ENCODE measurements at places on chromosomes 3 and 15. TPM values are rescaled to one million over a fixed set of nuclear protein-coding genes. Genes with fewer than 3 reads are reported as not detected.

GRCh38 chr15:67760901-67761300, 64.4 kb upstream of the SKOR1 start:
- DNase-seq, result no peak

DNA sequence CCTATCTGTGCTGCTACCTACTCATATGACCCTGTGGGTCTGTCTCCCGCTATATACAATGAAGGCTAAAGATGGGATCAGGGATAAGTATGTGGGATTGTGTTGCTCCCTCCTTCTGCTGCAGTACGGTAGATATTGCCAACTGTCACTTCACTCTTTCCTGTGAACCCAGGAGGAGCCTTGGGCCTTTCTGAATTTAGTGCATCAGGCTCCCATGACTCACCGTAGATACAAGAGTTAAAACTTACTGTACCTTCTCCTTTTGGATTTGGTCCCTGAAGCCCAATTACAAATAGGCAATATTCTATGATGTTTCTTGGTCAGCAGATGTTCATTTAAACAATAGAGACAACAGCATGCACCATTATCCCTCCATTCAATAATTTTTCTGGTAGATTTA, 27.4 kb downstream of the MITF start:
- no peak for DNase-seq

SPATA12 gene
- not detected for total RNA-seq

DNA sequence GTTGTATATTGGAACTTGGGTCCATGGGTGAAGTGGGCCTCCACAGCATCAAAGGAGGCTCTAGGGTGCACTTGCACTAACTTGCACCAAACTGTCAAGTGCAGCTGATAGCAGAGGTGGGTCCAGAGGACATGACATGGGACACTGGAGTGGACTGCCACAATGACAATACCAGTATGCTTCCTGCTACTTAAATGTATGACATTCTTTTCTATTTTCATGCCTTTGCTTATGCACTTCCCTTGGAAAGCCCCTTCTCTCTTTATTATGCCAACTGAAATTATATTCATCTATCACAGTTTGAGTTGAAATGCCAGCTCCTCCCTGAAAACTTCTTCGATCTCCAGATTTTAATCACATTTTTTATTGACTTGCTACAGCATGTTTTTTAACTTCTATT, 101.8 kb downstream of the CFAP20DC start:
- no peak for DNase-seq

- DNase-seq, result no peak
These were observed 203.5 kb downstream of the UBE2E2 start for GRCh38 chr3:23406601-23407000.

RTP3 gene
- total RNA-seq, result not detected

DNA sequence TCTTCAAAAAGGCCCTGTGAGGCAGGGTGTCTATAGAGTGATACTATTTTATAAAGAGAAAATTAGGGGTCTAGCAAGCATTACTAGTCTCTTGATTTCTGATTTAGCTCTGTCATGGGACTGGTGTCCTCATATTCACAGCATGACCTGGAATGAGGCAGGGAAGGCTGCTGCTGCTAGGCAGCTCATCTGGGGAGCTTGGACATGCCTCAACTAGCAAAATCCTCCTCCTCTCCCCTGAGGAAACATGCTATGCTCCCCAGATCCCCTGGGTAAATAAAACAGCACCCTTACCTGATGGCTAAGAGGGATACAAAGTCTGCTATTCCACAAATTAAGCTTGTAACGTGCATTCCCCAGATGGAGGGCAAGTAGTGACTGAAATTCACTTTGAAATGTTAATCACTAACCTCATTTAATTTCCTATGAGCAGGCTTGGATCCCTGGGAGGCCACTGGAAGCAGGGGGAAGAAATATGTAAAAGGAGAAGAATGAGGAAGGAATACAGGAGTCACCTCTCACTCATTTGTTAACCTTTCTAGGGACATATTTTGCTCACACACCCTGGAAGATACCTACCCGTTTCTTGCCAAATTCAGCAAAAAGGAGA, 709.4 kb downstream of the SQOR start:
- no peak for DNase-seq

- DNase-seq, result no peak
These were observed 4.8 kb upstream of the BCL6 start for GRCh38 chr3:187750006-187750512.

GRCh38 chr15:65423976-65424679, 1.4 kb upstream of the IGDCC4 start:
- DNase-seq, result no peak

GRCh38 chr15:83762367-83762766, 108.4 kb downstream of the ADAMTSL3 start:
- no peak for DNase-seq

GPR62 gene
- not detected for total RNA-seq

- peak; percentile 53 for DNase-seq
These were observed 94.3 kb downstream of the TBC1D2B start for GRCh38 chr15:77983091-77983707.

WNT7A gene
- 0.67 TPM for total RNA-seq

DNA sequence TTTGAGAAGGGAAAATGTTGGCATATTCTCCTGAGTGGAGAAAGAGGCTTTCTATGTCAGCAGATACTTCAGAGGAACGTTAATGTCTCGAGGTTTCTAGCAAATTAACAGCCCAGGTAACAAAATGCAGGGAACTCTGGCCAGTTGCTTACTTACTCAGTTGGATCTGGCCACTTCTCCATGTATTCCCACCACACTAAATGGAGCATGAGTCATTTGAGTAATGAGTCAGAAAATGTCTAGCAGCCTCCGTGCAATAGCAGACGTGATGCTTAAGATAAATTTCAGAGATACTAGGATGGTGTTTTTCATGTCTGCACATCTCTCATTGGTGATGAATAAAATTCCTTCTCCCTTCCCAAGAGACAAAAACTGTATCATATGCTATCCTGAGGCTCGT, 671.5 kb downstream of the FHIT start:
- no peak for DNase-seq

GRCh38 chr15:39099524-39099923, 481.4 kb upstream of the THBS1 start:
- no peak for DNase-seq

NBEAL2 gene
- total RNA-seq, result 241 TPM

- DNase-seq, result no peak
These were observed 26.7 kb downstream of the FAN1 start for GRCh38 chr15:30930422-30930821.

ATP10A gene
- 8.2 TPM for total RNA-seq

GRCh38 chr15:39580117-39580484, 778 bp upstream of the THBS1 start:
- DNase-seq, result peak; percentile 99

- no peak for DNase-seq
These were observed 73.4 kb downstream of the MME start for GRCh38 chr3:155153242-155154186.

KPNA1 gene
- total RNA-seq, result 41.3 TPM

DNA sequence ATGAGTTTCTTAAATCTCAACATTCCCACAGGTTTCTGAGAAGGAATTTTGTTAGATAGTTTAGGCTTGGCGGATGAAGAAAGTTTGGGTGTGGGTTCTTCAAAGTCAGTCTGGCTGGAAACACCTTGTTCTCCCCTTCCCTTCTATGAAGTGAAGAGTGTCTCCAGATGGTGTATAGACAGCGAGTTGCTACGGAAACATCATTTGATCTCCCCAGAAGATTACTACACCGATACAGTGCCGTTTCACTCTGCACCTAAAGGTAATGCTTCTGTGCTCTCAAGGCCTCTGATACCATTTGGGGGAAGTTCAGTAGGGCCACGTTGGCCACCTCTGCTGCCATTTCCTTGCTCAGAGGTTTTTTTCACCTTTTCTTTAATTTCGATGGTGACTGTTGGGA, 20.6 kb downstream of the DLEC1 start:
- no peak for DNase-seq

DNA sequence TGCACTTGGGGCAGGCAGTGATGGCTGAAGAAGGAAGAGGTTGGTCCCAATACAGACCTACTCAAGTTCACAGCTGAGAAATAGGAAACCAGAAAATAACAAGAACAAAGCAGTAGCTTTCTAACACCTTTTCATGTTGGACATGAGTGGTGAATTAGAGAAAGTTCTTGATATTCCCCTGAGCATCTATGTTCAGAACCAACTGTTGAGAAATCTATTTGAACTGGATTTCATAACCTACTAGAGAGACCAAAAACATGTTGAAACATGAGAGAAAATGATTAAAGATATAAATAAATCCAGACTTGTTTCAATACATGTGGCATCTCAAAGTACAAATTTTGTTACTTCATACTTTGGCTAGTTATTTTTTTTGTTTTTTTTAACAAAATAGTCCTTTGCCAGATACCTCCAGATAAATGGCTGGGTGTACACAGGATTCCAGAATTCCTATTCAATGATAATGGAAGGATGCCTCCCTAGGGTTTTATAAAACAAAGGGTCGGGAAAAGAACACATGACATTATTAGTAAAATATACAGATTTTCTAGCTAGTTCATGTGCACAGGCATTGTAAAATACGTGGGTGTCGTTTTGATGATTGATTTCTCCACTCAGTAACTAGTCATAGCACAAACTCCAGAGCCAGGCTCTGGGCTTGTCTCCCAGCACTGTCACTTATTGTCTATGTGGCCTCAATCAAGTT, 34.4 kb upstream of the TNFSF10 start:
- DNase-seq, result peak; percentile 65

MASP1 gene
- 16.7 TPM for total RNA-seq

ALDH1A2 gene
- 6.0 TPM for total RNA-seq

DNA sequence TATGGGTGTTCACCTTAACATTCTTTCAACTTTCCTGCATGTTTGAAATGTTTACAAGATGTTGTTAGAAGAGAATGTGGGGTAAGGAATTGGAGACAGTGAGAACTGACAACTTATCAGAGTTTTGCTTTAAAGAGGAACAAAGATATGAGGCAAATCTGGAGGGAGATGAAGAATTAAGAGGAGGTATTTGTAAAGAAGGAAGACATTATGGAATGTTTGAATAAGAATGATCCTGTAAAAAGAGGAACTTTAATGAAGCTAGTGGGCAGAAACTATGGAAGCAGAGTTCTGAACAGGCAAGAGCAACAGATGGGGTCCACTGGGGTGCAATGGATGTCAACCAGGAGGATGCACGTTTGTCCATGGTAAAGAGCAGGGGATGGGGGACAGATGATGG, 27.7 kb downstream of the PLD1 start:
- DNase-seq, result no peak

DNA sequence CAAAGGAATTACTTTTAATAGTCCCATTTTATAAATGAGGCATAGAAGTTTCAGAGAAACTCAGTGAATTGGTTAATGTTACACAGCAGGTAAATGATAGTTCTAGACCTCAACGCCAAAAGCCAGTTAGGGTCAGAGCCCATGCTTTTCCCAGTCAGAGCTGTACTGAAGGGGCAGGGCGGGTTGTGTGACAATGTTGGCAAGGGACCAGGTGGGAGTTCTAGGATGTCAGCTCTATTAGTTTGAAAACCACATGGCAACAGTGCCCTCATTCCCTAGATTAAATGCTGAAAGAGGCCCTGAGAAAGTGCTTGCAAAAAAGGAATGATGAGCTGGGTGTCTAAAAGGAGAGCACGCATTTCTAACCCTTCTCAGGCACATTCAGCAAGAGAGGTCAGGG, 65.4 kb upstream of the EPHB1 start:
- no peak for DNase-seq

DNA sequence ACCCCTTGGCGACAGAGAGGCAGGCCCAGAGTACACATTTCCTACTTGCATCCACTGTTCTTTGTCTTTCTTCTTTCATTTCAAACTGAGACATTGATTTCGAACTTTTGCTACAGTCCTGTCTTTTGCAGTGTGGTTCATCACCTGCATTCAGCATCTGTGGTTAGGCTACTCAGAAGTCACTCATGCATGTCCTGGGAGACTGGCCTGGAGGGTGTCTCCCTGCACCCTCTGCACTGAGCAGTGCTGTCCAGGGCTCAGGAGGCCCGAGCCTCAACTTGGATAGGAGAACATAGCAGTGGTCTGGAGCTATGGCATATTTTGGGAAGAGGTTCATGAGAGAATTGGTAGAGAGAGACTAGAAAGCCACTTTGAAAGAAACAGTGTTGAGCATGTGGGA, 240.2 kb upstream of the TPRG1 start:
- no peak for DNase-seq

DNA sequence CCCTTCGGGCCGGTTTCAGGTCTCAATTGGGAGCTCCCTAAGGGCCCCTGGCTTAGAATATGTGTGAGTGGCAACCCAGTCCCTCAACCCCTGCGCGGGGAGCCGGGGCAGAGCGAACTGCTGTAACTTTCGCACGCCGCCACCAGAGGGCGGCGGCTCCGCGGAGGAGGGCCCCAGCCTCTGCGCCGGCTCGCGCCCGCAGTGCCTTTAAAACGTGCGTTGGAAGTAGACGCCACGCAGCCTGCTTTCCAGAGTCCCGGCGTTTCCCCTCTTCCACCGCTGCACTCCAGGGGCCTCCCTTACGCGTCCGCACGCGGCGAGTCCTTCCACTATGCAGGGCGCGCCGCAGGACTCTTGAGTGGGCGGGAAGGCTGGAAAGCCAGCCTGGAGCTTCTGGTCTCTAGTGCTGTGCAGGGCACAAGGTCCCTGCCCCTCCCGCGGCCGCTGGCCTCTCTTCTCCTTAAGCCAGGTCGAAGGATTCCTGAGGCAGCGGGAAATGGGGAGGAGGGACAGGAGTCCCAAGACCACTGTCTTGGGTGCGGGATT, 23.7 kb upstream of the RNU6-1 start:
- peak; percentile 42 for DNase-seq

GOLGA6L10 gene
- 0.56 TPM for total RNA-seq

SH2D7 gene
- not detected for total RNA-seq

DNA sequence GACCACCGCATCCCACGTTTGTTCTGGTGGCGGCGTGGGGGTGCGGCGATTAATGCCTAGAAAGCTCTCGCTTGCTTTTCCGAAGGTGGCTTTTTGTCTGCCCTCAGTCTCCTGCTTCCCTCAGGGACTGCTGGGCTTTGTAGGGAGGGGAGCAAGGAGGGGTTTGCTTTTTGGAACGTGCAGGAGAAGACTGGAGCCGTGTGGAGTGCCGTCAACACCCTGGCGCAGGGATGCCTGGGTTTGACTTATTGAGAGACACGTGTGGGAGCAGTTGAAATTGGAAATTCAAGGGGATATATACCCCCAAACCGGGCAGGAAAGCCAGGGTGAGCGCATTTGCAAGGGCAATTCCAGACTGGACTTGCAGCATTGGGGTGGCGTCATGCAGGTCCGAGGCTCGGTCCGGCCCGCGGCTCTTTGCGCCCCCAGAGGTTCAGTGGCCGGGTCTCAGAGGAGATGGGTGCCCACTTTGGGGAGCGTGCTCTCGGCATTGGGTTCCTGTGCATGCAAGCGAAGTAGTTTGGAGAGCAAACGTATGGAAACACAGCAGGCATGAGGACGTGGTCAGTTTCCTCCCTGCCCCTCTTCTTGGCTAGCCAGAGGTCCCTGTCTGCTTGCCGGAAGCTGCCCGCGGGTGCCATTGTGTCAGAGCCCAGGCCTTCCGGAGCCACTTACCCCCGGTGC, 2.1 kb downstream of the EPHB1 start:
- no peak for DNase-seq

- DNase-seq, result no peak
These were observed 30.3 kb downstream of the ABHD2 start for GRCh38 chr15:89118481-89118989.

DNA sequence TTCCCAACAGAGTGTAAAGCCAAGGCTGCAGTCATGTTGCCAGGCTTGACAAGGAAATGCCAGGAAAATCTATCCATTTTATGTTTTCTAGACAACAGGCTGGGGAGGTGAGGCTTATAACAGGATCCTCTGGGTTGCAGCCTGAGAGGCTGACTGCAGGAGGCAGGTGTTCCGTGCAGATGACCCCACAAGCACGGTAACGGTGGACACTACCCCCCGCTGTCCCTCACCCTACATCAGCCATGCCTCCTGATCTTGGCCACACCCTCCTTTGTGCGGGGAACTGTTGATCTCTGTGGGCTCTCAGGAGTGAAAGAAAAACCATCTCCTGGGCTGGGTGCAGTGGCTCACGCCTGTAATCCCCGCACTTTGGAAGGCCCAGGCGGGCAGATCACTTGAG, 68.0 kb upstream of the ADPGK start:
- DNase-seq, result no peak

All from lower leg skin (tissue), 4 donors.